ENCODE measurements at places on chromosomes 1 and 21.

DNA sequence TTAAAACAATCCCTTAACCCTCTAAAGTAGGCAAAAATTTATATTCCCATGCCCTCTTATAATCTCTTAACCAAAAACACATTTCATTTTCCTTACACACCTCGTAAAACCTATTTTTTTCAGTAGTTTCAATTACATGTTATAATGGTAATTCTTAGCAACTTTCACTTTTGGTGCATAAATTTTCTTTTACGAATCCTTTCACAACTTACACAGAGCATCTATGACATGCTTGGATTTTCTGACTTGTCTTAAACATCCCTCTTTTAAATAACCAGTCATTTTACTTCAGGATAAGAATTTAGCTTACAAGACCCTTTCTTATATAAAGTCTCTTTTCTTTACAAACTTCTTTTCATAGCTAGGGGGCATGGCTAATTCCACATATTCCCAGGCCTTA is 8.9 kb upstream of the MRPL55 start:
- no peaks in the 10 kb centered on the region for H3K27me3 ChIP-seq
- DNase-seq, result no peak
- no peaks in the 10 kb centered on the region for H3K36me3 ChIP-seq
- no peak overlapping the region for H3K4me3 ChIP-seq

GRCh38 chr1:228417061-228417460 is 400 bp upstream of the TRIM17 start:
- H3K4me1 ChIP-seq, result peaks cover 20% of the 10 kb centered on the region
- no peak overlapping the region for H3K4me3 ChIP-seq
- no peak for DNase-seq
- no peaks in the 10 kb centered on the region for H3K36me3 ChIP-seq

- H3K27ac ChIP-seq, result no peak overlapping the region
- peaks cover 3% of the 10 kb centered on the region for H3K27me3 ChIP-seq
- no peaks in the 10 kb centered on the region for H3K36me3 ChIP-seq
- H3K4me1 ChIP-seq, result no peaks in the 10 kb centered on the region
- no peak overlapping the region for H3K4me3 ChIP-seq
- DNase-seq, result no peak
Measured at GRCh38 chr1:24125456-24125855, 13.5 kb upstream of the MYOM3 start.

DNA sequence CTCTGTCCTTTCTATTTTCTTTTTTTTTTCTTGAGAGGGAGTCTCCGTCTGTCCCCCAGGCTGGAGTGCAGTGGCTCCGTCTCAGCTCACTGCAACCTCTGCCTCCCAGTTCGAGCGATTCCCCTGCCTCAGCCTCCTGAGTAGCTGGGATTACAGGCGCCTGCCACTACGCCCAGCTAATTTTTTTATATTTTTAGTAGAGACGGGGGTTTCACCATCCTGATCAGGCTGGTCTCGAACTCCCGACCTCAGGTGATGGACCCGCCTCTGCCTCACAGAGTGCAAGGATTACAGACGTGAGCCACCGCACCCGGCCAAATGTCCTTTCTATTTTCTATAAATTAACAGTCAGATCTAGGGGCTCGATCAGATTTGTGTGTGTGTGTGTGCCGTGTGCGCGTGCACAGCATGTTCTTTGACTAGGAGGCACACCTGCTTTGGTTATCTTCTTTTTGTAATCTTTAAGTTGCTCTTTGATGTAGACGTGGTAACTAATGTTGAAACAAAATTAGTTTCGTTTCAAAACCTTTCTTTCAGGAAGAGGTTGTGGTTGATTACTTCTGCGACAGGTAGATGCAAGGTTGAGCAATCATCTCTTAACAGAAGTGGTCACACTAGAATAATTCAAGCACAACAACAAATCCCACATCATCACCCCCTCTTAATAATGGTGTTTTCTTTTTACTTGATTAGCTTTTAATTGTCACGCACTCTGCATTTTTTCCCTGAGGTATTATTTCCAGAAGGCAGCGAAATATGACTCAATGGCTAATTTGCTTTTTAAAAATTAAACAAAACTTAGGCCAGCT is 779 bp upstream of the DEGS1 start:
- H3K4me3 ChIP-seq, result peak overlapping the region; percentile 88
- H3K36me3 ChIP-seq, result peaks cover 18% of the 10 kb centered on the region
- no peaks in the 10 kb centered on the region for H3K27me3 ChIP-seq
- peaks cover 54% of the 10 kb centered on the region for H3K4me1 ChIP-seq

- H3K27me3 ChIP-seq, result no peaks in the 10 kb centered on the region
- peaks cover 79% of the 10 kb centered on the region for H3K4me1 ChIP-seq
- H3K27ac ChIP-seq, result peak overlapping the region; percentile 90
- no peaks in the 10 kb centered on the region for H3K36me3 ChIP-seq
Measured at GRCh38 chr1:107794571-107794970, 170.4 kb downstream of the VAV3 start.

GRCh38 chr1:16165073-16165364 is 9.2 kb upstream of the EPHA2 start:
- no peaks in the 10 kb centered on the region for H3K36me3 ChIP-seq
- H3K4me3 ChIP-seq, result no peak overlapping the region
- peaks cover 24% of the 10 kb centered on the region for H3K4me1 ChIP-seq
- no peaks in the 10 kb centered on the region for H3K27me3 ChIP-seq
- no peak for DNase-seq

GRCh38 chr1:192832492-192832891 is 23.7 kb downstream of the RGS2 start:
- no peaks in the 10 kb centered on the region for H3K36me3 ChIP-seq
- no peak for DNase-seq
- no peak overlapping the region for H3K27ac ChIP-seq
- H3K4me3 ChIP-seq, result no peak overlapping the region
- H3K27me3 ChIP-seq, result peaks cover 8% of the 10 kb centered on the region

GRCh38 chr1:181133441-181133951 is 45.0 kb downstream of the IER5 start:
- no peak for DNase-seq
- peak overlapping the region; percentile 99 for H3K27ac ChIP-seq
- H3K4me1 ChIP-seq, result peaks cover 95% of the 10 kb centered on the region
- peak overlapping the region; percentile 84 for H3K4me3 ChIP-seq
- no peaks in the 10 kb centered on the region for H3K27me3 ChIP-seq
- H3K36me3 ChIP-seq, result no peaks in the 10 kb centered on the region

- H3K27me3 ChIP-seq, result no peaks in the 10 kb centered on the region
- peaks cover 38% of the 10 kb centered on the region for H3K4me1 ChIP-seq
- no peak overlapping the region for H3K27ac ChIP-seq
Measured at GRCh38 chr1:12091191-12091590, 28.1 kb downstream of the TNFRSF8 start.

- DNase-seq, result no peak
- H3K27ac ChIP-seq, result peak overlapping the region; percentile 33
- H3K4me3 ChIP-seq, result no peak overlapping the region
- H3K4me1 ChIP-seq, result peaks cover 39% of the 10 kb centered on the region
- peaks cover 15% of the 10 kb centered on the region for H3K27me3 ChIP-seq
Measured at GRCh38 chr1:109891930-109892329, 18.7 kb upstream of the CSF1 start.

GRCh38 chr1:174971466-174971865 is 28.3 kb upstream of the CACYBP start:
- no peaks in the 10 kb centered on the region for H3K27me3 ChIP-seq
- peaks cover 42% of the 10 kb centered on the region for H3K4me1 ChIP-seq
- H3K4me3 ChIP-seq, result no peak overlapping the region
- H3K36me3 ChIP-seq, result peaks cover 44% of the 10 kb centered on the region
- H3K27ac ChIP-seq, result peak overlapping the region; percentile 46
- no peak for DNase-seq

DNA sequence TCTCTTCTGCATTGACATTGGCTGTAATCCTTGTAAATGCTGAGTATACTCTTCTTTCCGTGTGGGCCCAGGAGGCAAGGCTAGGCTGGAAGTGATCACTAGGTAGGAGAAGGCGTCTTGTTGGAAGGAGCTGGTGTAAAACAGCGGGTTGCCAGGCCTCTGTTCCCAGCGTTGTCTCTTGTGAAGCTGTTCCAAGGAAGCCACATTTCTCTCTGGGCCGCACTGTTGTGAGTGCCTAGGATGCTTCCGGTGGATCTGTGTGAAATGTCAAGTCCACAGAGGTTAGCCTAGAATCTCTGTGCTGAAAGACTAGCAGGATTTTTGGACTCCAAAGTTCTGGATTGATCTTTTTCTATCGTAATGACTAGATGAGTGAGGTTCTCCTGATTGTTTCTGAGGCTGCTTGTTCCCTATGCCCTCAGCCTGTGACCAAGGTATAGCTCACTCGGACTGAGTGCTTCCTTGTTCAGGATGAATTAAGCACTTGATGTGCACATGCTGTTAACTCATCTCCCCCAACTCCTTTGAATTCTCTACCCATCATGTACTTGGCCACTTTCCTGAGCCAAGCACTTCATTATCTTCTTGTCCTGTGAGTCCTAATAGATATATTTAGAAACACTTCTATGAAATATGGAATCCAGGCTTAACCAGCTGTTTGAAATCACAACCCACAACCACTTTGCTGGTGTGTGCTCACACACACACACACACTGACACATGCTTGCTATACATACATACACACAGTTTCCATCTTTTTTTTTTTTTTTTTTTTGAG is 63.3 kb downstream of the PBX1 start:
- H3K4me3 ChIP-seq, result no peak overlapping the region
- H3K4me1 ChIP-seq, result no peaks in the 10 kb centered on the region
- H3K27ac ChIP-seq, result no peak overlapping the region
- no peak for DNase-seq

- H3K4me1 ChIP-seq, result no peaks in the 10 kb centered on the region
- DNase-seq, result no peak
- no peak overlapping the region for H3K27ac ChIP-seq
- H3K27me3 ChIP-seq, result no peaks in the 10 kb centered on the region
- H3K4me3 ChIP-seq, result no peak overlapping the region
Measured at GRCh38 chr21:34579411-34579810, 35.5 kb downstream of the RCAN1 start.

DNA sequence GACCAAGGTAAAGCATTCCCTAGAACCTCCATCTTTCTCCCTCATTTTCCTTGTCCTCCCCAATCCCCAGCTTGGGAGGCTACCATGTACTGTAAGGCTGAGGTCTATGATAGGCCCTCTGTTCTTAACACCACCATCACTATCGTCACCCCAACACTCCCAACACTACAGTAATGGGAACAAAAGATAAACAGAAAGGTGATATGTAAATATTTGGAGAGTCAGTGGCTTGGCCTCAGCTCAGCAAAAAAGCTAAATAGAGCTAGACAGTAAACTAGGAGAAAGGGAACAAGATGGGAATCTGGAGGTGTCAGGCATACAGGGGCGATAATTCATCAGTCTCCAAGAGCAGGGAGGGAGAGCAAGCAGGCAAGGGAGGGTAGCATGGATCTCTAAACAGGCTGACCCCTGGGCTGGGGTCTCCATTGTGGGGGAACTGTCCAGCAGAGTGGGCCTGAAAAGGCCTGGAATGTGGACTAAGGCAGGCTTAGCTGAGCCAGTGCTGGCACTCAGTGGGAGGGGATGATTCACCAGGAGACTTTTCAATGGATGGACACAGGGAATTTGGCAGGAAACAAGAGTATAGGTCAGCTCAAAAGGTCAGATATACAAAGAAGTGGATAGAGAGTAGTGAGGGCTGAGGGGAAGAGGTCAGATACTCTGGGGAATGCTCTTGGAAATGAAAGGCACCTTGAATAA is 6.7 kb downstream of the WNT2B start:
- H3K27ac ChIP-seq, result no peak overlapping the region
- no peaks in the 10 kb centered on the region for H3K36me3 ChIP-seq
- no peak overlapping the region for H3K4me3 ChIP-seq
- H3K4me1 ChIP-seq, result no peaks in the 10 kb centered on the region
- DNase-seq, result no peak

DNA sequence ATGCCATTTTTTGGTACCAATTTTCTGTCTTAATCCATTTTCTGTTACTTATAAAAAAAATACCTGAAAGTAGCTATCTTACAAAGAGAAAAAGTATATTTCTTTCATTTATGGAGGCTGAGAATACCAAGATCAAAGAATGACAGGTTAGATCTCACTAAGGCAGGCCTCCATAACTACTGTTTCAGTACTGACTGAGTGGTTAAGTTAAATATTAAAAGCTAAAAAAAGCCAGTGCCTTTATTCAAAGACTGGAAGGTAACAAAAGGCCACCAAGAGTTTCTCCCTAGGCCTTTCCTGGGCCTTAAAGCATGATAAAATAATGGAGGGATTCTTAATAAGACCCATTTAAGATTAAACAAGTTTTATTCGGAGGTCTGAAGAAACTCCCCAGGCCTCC is 687.7 kb upstream of the ADGRL4 start:
- H3K27ac ChIP-seq, result no peak overlapping the region
- peaks cover 5% of the 10 kb centered on the region for H3K4me1 ChIP-seq
- H3K27me3 ChIP-seq, result no peaks in the 10 kb centered on the region
- DNase-seq, result no peak
- no peak overlapping the region for H3K4me3 ChIP-seq

- H3K27me3 ChIP-seq, result no peaks in the 10 kb centered on the region
- no peaks in the 10 kb centered on the region for H3K36me3 ChIP-seq
- no peak overlapping the region for H3K4me3 ChIP-seq
- no peak for DNase-seq
- peaks cover 42% of the 10 kb centered on the region for H3K4me1 ChIP-seq
- H3K27ac ChIP-seq, result no peak overlapping the region
Measured at GRCh38 chr1:110639724-110640386, 33.7 kb upstream of the KCNA2 start.

DNA sequence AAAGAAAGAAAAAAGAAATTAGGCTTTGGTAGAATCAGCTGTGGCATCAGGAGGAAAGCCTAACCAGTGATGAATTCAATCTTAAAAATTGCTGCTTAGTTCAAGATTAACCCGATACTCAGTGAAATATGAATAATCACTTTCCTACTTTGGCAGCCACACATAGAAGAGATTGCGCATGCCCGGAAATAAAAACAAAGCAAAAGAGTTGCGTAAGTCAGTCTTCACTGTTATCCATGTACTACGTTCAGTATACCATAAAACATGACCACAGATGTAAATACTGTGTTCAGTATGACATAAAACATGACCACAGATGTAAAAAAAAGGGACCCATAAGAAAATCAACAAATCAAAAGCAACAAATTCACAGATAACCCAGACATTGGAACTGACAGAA is 19.2 kb downstream of the CD1D start:
- peaks cover 25% of the 10 kb centered on the region for H3K4me1 ChIP-seq
- H3K36me3 ChIP-seq, result no peaks in the 10 kb centered on the region
- no peak overlapping the region for H3K4me3 ChIP-seq
- H3K27ac ChIP-seq, result no peak overlapping the region
- no peak for DNase-seq
